Ovary (tissue), 10 donors: ENCODE measurements at places on chromosomes 16 and 17.

GRCh38 chr16:27154705-27155521 lies 48.4 kb upstream of the KDM8 start:
- DNase-seq, result peak; percentile 43

DNA sequence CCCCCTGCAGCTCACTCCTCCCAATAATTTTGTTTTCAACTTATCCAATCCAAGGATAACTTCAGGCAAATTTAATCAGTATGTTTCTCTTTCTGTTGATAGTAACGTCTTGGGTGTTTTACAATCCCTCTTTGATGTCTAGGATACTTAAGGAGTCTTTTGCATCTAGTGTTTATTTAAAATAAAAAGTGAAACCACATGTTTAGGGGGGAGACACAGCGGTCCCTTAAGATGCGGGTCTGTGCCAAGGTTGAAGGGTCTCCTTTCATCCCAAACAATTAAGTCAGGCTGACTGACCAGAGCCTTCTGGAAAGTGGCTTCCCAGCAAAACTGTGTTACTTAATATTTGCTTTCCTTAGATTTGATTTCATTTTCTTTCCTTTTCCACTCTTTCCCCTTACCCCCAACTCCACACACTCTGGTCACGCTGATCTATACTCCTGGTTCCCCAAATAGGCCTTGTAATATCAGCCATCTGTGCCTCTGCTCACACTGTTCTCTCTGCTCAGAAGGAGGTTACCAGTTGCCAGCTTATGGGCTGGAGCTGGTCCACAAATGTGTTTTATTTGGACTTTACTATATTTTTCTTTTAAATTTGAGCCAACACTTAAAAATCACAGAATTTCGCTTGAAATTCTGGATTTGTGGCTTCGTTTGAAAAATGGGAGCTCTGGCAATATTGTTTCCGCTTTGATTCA lies 11.2 kb downstream of the ANKS4B start:
- no peak for DNase-seq

DNA sequence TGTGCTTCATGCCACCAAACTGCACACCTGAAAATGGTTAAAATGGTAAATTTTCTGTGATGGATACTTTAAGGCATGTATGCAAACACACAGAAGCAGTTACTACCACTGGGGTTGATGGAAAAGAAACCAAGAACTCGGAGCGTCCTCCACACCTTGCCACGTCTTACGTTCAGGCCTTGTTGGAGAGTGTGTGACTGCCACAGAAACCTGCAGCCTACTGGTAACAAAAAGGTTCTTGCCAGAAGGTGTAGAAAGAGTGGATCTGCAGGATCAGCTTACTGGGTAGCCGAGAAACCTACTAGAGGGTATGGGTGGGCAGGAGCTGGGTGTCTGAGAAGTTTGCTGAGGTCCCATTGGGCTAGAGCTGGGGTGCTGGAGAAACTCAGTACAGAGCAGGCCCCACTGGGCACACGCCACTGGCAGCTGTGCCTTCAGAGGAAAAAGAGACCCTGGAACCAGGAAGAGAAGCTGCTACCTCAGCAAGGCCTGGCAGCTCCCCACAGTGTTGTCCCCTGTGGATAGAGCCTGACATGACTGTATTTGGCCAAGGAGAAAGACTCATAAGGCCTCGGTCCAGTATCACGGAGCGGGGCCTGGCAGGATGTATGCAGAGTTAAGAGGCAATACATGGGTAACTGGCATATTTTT lies 204.6 kb downstream of the SEC14L1 start:
- no peak for DNase-seq

DNA sequence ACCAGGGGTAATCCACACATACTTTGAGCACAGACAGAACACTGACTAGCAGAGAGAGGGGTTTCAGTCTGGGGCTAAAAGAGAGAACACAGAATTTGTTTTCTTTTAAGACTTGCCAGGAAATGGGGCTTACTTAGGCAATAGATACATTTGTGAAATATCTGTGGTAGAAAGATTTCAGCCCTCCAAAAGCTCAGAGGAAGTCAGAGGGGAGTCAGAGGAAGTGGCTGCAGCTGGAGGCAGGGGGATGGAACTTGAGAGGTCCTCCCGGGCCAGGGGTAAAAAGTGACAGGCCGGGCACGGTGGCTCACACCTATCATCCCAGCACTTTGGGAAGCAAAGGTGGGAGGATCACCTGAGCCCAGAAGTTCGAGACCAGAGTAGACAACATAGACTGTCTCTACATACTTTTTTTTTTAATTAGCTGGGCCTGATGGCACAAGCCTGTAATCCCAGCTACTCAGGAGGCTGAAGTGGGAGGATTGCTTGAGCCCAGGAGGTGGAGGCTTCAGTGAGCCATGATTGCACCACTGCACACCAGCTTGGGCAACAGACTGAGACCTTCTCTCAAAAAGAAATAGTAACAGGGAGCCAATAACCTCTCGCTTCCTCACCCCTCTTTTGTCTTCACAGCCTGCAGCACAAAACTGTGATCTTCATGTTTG lies 49.9 kb downstream of the NLRC5 start:
- DNase-seq, result no peak
